Mucosa of gallbladder (tissue), 1 donor: ENCODE measurements at places on chromosomes 16 and 17.

DNA sequence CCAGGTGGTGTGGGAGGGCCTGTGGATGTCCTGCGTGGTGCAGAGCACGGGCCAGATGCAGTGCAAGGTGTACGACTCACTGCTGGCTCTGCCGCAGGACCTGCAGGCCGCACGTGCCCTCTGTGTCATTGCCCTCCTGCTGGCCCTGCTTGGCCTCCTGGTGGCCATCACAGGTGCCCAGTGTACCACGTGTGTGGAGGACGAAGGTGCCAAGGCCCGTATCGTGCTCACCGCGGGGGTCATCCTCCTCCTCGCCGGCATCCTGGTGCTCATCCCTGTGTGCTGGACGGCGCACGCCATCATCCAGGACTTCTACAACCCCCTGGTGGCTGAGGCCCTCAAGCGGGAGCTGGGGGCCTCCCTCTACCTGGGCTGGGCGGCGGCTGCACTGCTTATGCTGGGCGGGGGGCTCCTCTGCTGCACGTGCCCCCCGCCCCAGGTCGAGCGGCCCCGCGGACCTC, 798 bp downstream of the CLDN9 start:
- DNase-seq = no peak

- DNase-seq = peak; percentile 35
These were observed 90.7 kb upstream of the SMIM36 start for GRCh38 chr17:55601874-55602364.

- peak; percentile 58 for DNase-seq
These were observed 96.1 kb upstream of the CDH5 start for GRCh38 chr16:66270333-66270927.

DNA sequence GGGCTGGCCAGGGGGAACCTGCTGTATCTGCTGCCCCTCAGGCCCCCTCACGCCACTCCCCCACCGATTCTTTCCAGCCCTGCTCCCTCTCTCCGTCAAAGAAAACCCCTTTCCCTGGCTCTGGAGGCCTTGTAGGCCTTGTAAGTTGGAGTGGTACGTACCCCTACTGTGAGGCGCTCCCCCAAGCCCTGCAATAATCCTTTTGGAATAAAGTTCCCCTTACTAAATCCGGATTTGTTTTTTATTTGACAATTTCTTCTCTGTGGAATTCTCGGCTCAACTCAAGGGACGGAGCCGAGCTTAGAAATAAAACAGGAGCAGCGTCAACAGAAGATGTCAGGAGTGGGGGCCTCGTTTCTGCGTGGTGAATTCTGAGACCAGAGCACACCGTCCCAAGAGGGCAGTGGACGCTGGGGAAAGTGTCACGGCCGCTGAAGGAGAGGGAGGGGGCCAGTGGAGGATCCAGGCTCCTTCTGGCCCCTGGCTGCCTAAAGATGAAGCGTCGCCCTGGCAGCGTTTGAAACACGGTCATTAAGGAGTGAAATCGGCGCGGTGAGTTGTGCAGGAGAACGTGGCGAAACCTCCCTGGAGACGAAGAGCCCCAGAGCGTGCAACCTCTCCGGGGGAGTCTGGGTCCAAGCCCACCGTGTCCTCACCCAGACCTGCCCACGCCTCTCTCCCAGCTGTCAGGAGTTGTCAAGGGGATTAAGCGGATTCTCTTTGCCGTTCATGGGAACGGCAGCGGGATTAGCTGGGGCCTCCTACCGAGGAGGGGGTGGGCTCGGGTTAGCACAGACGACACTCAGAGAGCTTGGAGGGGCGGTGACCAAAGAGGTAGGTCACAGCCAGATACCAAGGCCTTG, 47.0 kb downstream of the SLC7A5 start:
- no peak for DNase-seq

DNA sequence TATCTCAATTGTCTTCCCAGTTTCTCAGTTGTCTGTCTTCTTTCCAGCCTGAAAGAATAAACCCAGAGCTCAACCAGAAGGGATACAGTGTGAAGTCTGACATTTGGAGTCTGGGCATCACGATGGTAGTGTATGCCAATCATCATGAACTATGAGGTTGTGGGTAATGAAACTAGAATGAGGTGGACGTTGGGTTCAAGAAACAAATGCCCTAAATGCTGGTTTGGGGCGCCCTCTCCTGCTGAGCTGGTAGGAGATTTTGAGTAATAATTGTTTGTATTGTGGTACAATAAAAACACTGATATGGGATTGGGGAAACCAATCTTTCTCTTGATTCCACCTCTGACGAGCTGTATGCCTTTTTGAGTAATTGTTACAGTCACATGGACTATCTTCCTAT, 110.4 kb downstream of the MAP2K6 start:
- no peak for DNase-seq

GRCh38 chr17:28997806-28998205, 8.0 kb downstream of the SEZ6 start:
- no peak for DNase-seq

DNA sequence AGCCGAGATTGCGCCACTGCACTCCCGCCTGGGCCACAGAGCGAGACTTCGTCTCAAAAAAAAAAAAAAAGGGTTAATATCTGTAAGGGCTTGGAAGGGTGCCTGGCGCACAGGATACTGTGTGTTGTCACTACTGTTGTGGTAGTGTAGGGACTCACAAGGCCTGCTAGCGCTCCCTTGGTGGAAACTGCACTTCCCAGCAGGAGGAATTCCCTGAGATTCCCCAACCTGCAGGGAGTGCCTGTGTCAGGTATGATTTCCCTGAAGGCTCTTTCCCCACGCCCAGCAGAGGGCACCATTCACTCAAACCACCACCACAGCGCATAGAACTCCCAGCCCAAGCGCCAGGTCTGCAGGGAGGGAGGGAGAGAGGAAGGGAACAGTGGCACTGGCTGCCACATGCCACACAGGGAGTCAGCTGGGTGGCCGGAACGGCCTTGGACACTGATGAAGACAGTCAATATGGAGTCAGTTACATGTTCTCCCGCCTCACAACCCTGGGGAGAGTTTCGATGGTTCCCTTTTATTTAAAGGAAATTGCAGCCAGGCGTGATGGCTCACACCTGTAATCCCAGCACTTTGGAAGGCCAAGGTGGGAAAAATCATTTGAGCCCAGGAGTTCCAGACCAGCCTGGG, 32.7 kb upstream of the CDH1 start:
- DNase-seq = peak; percentile 88

GRCh38 chr16:28025631-28026030, 37.9 kb downstream of the GSG1L start:
- DNase-seq = no peak

DNA sequence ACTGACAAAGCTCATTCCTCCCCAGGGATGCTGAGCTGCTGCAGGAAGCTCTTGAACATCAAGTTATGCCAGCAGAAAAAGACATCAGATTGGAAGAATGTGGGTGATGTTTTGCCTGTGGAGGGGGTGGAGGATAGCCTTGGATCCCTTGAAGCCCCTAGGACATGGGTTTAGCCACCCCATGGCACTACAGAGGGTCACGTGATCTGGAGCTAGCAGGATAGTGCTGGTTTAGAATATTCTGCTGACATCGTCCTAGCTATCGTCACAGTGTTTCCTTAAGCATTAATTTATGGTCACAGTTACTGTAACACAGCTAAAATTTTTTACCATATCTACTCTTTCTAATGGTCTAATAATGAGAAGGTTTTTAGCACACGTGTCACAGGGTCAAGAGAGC, 20.2 kb upstream of the MON1B start:
- no peak for DNase-seq

- peak; percentile 14 for DNase-seq
These were observed at the start of gene CDH3 for GRCh38 chr16:68644715-68645493. Gene CDH3, plus strand, starts transcription at chr16:68645310. Its CDS starts 70 bp downstream, at chr16:68645380.

GRCh38 chr16:13377143-13377542, 475.7 kb downstream of the SHISA9 start:
- no peak for DNase-seq

- DNase-seq = no peak
These were observed 55.9 kb downstream of the FOXL1 start for GRCh38 chr16:86634292-86634691.

GRCh38 chr17:11240841-11241610, at the start of gene SHISA6:
Gene SHISA6, plus strand, starts transcription at chr17:11241213.
- DNase-seq = no peak

DNA sequence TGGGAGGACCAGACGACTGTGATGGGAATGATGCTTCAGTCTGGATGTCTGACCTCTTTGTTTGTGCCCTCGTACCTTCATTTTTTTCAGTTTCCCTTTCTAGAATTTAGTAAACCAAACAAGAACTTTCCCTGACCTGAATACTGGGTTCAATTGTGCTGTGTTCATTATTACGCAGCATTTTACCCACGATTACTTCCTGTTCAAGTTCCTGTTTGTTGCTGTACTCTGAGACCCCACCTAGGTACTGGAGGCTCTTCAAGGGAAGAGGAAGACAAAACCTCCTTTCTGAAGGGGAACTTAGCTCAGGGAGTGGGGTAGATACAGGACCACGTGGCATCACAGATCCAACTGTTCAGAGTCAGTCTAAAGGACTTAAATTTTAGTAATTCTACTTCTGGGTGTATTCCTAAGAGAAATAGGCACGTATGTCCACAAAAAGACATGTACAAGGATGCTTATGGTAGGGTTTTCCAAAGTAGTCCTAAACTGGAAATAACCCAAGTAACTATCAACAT, 9.2 kb upstream of the PRKCB start:
- no peak for DNase-seq

- no peak for DNase-seq
These were observed 6.8 kb downstream of the SPPL2C start for GRCh38 chr17:45851464-45851863.

- no peak for DNase-seq
These were observed 70.2 kb downstream of the IRF8 start for GRCh38 chr16:85969159-85969558.

- no peak for DNase-seq
These were observed 21.4 kb downstream of the CARD14 start for GRCh38 chr17:80191192-80191591.

GRCh38 chr17:41511116-41511515, 5.7 kb upstream of the KRT13 start:
- no peak for DNase-seq

- peak; percentile 82 for DNase-seq
These were observed 58.8 kb downstream of the SMG6 start for GRCh38 chr17:2244545-2245525.

- DNase-seq = no peak
These were observed 115.9 kb downstream of the ANKRD11 start for GRCh38 chr16:89374393-89374960.

DNA sequence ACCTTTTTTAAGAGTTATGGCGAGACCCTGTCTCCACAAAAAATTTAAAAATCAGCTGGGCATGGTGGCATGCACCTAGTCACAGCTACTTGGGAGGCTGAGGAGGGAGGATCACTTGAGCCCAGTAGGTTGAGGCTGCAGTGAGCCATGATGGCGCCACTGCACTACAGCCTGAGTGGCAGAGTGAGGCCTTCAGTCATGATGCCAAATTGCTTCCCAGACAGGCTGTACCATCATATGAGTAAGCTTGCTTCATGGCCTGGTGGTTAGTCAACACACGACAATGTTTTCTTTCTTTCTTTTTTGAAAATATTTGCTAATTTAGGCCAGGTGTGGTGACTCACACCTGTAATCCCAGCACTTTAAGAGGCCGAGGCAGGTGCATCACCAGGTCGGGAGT, 12.5 kb downstream of the NTAN1 start:
- DNase-seq = no peak

GRCh38 chr16:49271363-49271762, 10.3 kb downstream of the CBLN1 start:
- no peak for DNase-seq

GRCh38 chr17:35018814-35019213, 38.5 kb downstream of the LIG3 start:
- no peak for DNase-seq

GRCh38 chr17:39687101-39687545, 734 bp downstream of the PGAP3 start:
- no peak for DNase-seq

DNA sequence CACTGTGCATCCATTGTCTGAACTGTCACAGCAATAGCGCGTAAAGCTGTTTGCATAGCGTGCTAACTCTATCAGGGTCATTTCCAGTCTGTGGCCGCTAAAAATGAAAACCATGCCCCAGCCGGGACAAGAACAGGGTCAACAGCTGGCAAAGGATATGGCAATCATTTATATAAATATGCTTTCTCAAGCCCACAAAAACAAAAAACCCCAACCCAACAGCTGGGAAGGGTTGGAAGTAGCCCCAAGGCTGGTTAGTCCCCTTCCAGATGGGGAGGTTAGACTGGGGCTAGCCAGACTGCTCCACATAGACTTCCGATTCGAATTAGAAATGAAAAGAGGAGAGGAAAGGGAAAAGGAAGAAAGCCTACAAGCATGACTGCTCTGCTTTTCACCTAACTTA, 203.3 kb upstream of the TBX2 start:
- no peak for DNase-seq

DNA sequence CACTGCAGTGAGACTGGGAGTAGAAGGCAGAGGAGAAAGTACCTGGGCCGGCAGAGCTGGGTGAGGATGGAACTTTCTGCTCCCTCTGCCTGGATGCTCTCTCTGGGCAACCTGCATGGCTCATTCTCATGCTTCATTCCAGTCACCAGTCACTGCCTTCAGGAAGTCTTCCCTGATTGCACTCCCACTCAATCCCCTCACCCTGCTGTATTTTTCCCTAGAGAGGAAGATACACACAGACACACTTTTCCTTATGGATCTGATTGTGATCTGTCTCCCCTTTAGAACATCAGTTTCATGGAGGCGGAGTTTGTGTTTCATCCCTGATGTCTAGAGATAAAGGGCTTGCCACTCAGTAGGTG, 44.9 kb downstream of the MEAK7 start:
- no peak for DNase-seq

GRCh38 chr16:88678224-88678979, 7.9 kb downstream of the SNAI3 start:
- DNase-seq = no peak

DNA sequence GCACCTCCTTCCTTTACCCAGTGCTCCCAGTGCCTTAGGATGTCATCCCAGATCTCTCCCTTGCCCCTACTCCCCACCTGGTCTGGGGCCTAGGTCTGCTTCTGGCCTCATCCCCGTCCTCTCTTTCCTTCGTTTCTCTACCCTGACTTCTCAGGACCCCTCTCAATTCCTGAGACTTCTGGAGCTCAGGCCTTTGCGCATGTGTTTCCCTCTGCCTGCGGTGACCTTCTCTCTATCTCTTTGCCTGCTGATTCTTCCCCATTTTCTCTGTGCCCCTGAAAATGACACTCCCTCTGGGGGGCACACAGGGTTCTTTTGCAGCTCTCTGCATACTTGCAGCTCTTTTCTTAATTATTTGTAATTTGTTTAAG, 13.5 kb downstream of the ADORA2B start:
- no peak for DNase-seq

GRCh38 chr16:23801378-23801777, 34.4 kb upstream of the PRKCB start:
- peak; percentile 78 for DNase-seq
